ENCODE measurements at places on chromosomes 4 and X.

- DNase-seq: no peak
Observed at GRCh38 chrX:112545051-112545450, 134.7 kb downstream of the LHFPL1 start.

DNA sequence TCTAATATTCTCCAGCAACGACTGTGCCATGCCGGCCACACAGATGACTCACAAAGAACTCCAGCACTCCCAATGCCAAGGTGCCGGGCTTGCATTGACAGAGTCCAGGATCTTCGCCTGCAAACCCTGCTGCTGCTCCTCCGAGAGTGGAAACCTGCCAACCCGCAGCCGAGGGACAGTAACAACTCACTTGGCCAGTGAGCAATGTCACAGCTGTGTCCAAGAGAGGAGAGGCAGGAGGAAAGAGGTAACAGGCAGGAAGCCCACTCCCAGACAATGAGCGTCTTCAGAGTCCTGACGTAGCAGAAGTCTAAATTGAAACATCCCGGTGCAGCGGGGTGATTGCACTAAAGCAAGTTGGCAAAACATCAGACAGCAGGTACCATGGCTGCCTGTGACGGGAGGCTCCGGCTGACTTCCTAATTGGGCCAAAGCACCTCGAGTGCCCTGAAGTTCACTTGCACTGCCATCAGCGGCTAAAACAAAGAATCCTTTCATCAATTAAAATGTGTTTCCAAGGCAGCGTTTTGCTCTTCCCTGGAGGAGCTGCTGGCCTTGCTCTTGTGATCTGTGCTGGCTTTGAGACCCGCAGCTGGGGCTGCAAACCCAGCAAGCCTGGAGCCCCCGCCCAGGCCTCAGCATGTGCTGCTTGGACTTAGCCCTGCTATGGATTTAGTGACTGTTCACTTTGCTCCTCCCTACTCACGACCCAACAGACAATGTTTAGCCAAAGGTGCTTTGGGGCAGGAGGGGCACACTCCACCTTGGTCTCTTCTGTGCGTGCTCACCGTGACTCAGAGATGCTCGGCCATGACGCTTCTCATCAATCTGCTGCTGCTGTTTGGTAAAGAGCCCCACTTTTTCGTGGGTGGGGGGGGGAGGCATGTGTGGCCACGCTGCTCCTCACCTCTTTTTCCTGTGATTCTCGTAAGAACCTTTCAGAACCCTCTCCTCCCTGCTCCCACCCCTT, 36.5 kb downstream of the DCTD start:
- DNase-seq: no peak

DNA sequence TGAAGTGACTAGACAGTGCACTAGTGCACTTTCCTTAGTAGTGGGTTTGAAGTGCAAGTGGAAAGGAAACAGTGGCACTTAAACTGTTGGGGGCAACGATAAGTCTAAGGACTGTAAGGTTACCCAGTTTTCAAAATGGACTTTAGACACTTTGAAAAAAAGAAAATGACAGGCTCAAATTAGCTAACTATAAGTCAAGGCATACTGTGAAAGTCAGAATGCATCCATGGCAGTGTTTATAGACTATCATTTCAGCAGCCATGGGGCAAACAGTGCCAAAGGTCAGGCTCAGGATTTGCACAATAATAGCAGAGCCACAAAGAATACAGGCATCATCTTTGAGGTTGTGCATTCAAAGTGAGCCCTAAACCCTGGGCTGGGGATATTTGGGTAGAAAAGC, 104.4 kb downstream of the CXCL13 start:
- no peak for DNase-seq

DNA sequence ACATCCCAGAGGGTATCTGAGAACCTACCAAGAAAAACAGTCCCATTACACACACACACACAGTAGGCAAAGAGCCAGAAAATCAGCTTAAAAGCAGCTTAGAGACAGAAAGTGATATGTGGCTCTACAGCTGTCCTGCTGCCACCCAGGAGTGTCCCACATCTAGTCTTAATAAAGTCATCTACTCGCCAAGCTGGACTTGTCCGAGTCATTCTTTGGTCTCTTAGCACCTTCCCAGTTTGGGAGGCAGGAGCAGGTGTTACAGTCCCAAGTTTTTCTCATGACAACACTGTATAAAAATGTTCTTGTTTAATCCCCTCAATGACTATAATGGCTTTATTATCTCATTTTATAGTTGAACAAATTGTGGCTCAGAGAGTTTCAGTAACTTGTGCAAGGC, 252.5 kb upstream of the CASK start:
- no peak for DNase-seq

GRCh38 chr4:107120661-107121060, 84.5 kb upstream of the DKK2 start:
- no peak for DNase-seq

- DNase-seq: no peak
Observed at GRCh38 chrX:8005678-8006347, 78.6 kb upstream of the PNPLA4 start.

DNA sequence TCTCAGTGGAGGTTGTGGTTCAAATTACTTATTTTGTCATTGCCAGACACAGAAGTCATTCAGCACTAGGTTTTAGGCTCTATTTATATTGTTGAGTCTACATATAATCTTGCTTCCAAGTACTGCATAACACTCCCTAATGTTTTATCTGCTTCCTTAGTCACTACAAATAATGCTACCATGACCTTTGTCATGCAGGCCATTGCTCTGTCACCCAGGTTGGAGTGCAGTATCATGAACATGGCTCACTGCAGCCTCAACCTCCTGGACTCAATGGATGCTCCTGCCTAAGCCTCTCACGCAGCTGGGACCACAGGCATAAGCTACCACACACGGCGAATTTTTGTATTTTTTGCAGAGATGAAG, 23.5 kb upstream of the PDZD4 start:
- no peak for DNase-seq

DNA sequence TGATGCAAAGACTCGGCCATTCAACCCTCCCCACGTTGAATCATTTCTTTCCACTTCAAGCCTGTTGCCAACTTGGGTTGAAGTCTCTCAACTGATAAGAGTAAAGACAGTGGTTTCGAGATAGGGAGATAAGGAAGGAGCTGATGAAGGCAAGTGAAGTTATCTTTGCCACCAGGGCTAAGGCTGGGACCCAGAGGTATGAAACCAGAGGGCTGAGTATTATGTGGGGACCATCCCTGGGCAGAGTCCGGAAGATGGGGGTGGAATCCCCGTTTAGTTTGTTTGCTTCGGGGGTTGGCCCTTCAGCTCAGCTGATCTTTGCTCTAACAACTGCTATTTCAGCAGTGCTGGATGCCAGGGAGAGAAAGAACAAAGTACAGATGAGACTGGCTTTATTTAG, 2.3 kb upstream of the XPNPEP2 start:
- no peak for DNase-seq

DNA sequence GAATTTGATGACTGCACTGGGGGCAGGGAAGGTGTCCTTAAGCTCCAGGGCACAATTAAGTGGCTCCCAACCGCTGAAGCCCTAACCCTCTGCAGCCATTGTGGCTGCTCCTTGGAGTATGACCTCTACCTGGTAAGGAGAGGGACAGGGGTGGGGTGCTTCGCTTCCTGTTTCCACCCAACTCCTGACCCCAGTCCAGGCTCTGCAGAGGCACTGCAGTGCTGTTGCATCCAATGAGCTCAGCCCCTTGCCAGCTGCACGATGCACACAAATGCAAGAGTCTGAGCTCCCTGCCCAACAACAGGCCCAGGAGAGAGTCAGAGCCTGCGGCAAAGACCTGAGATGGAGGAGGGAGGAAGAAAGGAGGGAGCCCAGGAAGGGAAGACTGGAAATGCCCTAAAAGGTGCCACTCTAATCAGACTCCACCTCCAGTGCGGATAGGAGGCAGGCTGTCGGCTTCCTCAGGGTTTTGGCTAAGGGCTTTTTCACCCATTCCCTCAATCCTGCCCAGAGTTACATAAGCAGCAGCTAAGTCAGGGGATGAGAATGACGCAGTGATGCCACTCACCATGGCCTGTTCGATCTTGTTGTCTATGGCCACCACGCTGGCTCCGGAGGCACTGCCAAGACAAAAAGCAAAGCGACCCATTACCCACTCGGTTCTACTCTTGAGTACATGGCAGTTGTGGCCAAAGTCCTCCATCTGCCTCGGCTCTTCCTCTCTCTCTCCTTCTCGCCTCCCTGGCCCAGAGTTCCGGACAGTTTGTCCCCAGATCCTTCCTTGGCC, 60.1 kb downstream of the TSC22D3 start:
- no peak for DNase-seq

GRCh38 chr4:167893531-167893930, 198.8 kb upstream of the ANXA10 start:
- DNase-seq: peak; percentile 49

DNA sequence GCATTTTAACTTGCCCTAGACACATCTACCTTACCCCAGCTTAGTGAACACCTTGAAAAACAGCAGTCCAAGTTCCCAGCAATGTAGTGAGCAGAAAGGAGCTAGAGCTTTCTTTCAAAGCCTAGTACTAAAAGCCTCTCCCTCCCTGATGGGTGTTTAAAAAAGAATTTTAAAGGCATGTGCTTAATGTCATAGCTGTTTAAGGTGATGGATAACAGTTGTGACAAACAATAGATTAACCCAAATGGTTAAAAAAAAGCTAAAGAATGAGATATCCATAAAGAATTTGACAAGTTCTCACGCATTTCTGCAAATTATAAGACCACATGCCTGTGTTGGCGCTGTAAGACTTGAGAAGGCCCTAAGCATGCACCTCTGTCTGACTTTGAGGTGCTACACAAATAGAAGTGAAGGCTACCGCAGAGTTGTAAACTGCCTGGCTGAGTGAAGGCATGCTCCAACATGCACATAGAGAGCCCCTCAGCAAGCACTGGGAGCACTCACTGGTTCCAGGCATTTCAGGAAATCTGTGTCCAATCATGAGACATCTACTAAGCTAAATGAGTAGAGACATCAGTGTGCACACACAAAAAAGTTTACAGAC, 94.0 kb downstream of the PHF8 start:
- DNase-seq: no peak

GRCh38 chrX:68177542-68177941, 255.8 kb downstream of the OPHN1 start:
- DNase-seq: no peak

GRCh38 chr4:8362483-8362882, 78.0 kb downstream of the ACOX3 start:
- no peak for DNase-seq

DNA sequence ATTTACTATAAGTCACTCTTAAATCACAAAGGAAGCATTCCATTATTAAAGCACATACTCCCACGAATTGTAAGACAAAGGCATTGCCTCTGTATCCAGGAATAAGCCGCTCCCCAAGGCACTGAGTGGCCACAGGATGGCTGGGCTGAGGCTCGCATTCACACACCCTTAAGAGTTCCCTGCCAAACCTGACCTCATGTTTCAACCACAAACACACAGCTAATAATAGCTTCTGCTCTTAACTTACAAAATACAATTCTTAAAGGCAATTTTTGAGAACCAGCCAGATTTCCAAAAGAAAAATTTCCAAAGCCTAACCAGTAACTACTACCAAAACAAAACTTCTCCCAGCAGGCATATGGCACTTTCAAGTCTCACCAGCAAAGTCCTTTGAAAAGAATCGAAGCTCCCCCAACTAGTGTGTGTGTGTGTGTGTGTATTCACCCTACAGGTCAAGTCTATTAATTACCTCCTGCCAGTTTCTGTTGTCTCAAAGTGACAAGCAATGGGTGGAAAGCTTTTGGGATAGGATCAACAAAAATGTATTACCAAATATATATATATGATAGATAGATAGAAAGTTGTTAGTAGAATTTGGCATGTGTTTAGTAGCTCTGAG, 36.0 kb downstream of the ARHGAP6 start:
- DNase-seq: peak; percentile 69

GRCh38 chr4:83618431-83618830, 82.5 kb downstream of the GPAT3 start:
- DNase-seq: peak; percentile 81

- DNase-seq: no peak
Observed at GRCh38 chr4:122156819-122157218, 4.7 kb downstream of the BLTP1 start.

DNA sequence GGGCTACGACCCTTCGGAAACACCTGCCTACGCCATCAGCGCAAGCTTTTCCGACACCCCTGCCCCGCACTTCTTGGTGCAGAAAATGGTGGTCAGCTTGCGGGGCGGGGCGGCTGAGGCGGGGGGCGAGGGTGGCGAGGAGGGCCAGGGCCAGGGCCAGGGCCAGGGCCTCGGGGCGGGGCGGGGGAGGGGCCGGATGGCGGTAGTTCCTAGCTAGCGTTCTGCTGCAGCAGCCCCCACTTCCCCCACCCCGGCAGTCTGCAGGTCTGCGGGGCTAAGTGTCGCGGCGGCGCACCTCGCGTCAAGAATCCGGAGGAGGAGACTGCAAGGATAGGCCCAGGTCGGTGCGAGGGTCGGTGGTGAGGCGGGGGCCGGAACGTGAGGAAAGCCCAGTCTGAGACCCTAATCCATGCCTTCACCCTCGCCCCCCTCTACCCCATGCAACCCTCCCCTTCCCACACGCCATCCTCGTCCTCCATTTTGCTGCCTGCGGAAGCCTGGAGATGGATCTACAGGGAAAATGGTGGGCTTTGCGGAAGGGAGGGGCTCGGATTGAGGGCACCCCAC, 600 bp downstream of the BEX4 start:
- DNase-seq: peak; percentile 22

- no peak for DNase-seq
Observed at GRCh38 chr4:67776746-67777145, 22.6 kb upstream of the GNRHR start.

- peak; percentile 88 for DNase-seq
Observed at GRCh38 chrX:22950269-22951266, 49.2 kb upstream of the DDX53 start.

DNA sequence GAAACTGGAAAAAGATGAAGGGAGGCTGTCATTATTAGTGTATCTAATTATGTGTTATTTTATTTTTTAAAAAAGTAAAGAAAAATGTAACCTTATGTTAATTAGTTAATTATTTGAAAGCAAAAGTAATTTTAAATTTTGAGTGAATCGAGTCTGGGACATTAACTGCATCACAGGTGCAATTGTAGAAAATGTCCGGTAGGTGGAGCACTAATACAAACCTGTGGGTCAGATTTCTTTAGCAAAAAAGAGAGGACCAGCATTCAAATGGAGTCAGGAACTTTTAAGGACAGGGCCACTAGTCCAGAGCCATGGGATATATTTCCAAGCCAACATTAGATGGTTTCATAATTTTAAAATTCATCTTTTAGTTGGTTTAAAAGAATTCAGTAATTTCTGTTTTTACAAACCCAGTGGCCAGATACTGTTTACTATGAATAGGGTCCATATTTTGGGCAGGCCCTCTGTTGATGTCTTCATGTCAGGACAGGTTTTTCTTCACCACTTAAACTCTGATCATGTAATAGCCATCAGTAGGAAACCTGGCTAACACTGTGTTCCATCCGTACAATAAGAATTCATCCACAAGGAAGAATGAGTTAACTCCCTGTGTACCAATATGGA, 27.2 kb downstream of the BST1 start:
- peak; percentile 61 for DNase-seq

- DNase-seq: no peak
Observed at GRCh38 chrX:87710580-87710979, 193.0 kb downstream of the KLHL4 start.

- DNase-seq: no peak
Observed at GRCh38 chr4:172986114-172986513, 182.5 kb upstream of the GALNT7 start.

All from foreskin fibroblast (primary cell).